PC-9 (cell line): ENCODE measurements at places on chromosomes 7 and 10.

DNA sequence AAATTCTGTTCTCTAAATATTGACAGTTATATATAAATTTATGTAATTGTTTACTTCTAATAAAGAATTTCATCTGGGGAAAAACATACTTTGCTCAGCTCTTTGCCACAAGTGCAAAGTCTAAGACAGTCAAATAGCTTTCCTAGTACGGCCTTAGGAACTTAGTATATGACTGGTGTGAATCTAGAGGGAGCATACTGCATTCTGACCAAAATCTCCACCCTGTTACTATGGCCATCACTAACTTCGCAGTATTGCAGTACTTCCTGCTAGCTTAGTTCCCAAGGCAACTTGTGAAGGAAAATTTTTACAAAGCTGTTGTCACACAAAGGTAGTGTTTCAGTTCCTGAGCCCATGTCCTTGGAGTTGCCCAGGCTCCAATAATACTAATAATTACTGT, 181.5 kb downstream of the CFTR start:
- H3K27me3 ChIP-seq = no peaks in the 10 kb centered on the region
- no peak for DNase-seq
- H3K4me3 ChIP-seq = no peak overlapping the region
- H3K36me3 ChIP-seq = no peaks in the 10 kb centered on the region

DNA sequence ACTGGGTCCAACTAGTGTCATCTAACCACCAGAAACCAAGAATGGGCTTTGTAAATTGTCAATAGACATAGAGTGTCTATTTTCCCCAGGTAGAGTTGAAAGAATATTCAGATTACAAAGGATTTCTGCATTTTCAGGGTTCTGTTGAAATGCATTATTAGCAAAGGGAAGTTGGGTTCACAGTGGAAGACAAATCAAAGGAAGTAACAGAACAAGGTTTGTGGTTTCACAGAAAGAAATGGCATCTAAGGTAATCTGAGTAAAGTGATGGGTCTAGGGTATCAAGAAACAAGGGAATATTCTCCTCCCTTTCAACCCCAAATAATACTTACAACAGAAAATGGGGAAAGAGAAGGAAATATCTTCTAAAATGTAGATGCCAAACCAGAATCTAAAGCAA, 25.8 kb downstream of the CEP41 start:
- no peaks in the 10 kb centered on the region for H3K27me3 ChIP-seq
- no peak overlapping the region for H3K27ac ChIP-seq
- DNase-seq = no peak
- H3K4me1 ChIP-seq = peaks cover 7% of the 10 kb centered on the region
- H3K36me3 ChIP-seq = no peaks in the 10 kb centered on the region

GRCh38 chr10:93437946-93438612, 44.1 kb downstream of the MYOF start:
- H3K27me3 ChIP-seq = no peaks in the 10 kb centered on the region
- H3K4me3 ChIP-seq = peak overlapping the region; percentile 21; the same call in 1 of the 2 replicates
- H3K4me1 ChIP-seq = peaks cover 81% of the 10 kb centered on the region

DNA sequence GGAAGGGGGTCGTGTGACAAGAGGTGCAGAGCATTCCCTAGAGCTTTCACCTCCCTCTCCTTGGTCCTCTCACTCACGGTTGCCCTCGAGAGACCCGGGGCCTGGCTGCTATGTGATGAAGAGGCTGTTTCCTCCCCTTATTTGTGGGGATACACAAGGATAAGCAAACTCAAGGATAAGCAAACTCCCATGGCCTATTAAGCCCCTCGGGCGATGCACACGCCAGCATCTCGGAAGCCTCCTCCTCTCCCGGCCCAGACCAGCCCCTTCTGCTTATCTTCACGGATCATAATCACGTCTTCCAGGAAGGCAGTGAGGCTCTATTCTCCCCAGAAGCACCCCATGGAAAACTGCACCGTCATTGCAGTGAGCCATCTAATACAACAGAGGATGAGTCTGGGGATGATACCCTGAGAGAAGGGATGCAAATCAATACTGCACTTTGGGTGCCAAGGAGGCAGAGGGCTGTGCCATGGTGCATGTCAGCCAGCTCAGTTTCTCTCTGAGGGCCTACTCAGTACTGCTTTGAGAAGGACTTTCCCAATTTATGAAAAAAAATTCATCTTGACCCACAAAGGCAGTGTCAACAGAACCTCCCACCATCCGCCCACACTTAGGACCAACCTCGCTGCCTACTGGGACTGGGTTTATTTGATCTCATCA, 22.2 kb downstream of the TMEM273 start:
- H3K27ac ChIP-seq = no peak overlapping the region
- no peak overlapping the region for H3K4me3 ChIP-seq
- H3K36me3 ChIP-seq = no peaks in the 10 kb centered on the region

- H3K4me3 ChIP-seq = no peak overlapping the region
- no peak overlapping the region for H3K27ac ChIP-seq
- no peaks in the 10 kb centered on the region for H3K27me3 ChIP-seq
- H3K4me1 ChIP-seq = no peaks in the 10 kb centered on the region
- no peak for DNase-seq
- H3K36me3 ChIP-seq = no peaks in the 10 kb centered on the region
Observed at GRCh38 chr10:121053151-121053550, 202.0 kb downstream of the WDR11 start.

DNA sequence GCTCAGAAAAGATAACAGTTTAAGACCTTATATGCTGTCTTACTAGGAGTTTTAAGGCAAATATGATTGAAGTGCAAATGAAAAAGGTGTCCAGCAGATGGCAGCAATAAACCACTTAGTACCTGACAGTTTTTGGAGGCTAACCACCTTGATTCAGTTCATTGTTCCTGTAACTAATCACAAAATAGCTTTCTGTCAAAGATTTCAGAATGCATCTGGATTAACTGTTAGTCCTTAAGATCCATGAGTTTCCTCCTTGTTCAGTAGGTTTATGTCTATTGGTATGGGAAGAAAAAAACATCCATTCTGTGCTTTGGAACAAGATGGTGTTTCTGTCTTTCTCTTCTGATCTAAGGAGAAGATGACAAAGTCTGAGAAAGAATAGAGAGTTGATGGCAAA, 46.6 kb downstream of the CCSER2 start:
- no peaks in the 10 kb centered on the region for H3K27me3 ChIP-seq
- H3K36me3 ChIP-seq = peaks cover 15% of the 10 kb centered on the region
- H3K4me3 ChIP-seq = no peak overlapping the region
- H3K4me1 ChIP-seq = peaks cover 10% of the 10 kb centered on the region
- H3K27ac ChIP-seq = no peak overlapping the region
- DNase-seq = peak; percentile 27

GRCh38 chr7:127089146-127089545, 163.6 kb downstream of the GRM8 start:
- H3K27me3 ChIP-seq = no peaks in the 10 kb centered on the region
- no peaks in the 10 kb centered on the region for H3K4me1 ChIP-seq
